Naive B cell (primary cell): ENCODE measurements at places on chromosomes 5 and 9.

DNA sequence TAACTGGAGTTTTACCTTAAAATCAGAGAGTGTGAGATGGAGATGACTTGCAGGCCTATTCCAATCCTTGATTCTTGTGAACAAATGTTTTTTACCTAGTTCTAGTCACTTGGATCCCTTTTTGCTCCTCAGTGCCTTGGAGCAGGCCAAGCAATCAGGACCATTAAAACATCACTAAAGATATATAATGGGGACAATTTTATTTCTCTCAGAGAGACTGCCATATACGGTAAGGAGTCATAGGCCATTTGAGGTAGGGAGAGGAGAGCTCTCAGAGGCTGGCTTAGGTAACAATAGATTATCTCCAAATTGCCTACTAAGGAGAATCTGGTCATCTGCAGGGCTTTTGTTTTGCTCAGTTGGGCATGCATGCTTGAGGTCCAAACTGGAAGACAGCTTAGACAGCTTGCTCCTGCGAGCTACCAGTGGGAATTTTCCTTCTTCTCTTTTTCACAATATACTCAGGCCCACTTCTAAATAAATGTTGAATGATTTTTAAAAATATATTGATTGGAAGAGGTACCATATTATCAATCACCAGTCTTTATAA is 44.0 kb downstream of the FREM1 start:
- no peak for DNase-seq

DNA sequence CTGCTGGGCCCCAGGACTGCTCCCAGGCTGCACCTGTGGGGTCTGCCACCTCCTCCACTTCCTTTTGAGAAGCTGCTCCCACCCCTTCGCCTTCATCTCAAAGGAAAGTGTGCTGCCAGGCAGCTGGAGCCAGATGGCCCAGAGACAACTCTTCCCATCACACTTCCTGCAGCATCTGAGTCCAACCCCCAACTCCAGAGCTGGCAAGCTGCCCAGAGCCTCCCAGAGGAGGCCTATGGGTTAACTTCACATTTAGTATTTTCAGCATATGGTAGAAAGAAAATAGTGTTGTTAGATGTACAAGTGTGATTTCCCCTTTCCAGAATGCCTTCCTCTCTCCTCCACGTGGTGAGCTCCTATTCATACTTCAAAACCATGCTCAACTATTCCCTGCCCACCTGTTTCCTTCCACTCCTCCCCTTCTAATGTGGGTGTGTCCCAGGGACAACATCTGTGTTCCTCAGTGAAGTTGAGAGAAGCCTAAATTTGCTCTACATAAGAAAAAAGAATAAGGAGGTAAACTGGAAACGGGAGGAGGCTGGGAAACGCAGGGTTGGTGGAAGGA is 38.6 kb upstream of the KCNMB1 start:
- no peak for DNase-seq

GRCh38 chr5:172373680-172374079 is 80.6 kb downstream of the SH3PXD2B start:
- DNase-seq: no peak

DNA sequence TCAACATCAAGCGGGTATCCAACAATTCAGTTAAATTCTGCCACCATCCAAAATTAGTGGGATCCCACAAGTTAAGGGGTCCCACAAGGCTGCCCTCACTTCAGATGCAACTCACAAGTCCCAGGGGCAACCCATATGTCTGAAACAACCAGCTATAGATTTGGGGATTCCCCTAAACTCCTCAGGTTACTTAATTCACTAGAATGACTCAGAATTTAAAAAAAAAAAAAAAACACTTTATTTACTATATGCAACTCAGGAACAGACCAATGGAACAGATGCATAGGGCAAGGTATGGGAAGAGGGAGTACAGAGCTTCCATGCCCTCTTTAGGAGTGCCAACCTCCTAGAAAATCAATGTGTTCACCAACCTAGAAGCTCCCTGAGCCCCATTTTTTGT is 15.1 kb downstream of the AUH start:
- DNase-seq: no peak
